ENCODE measurements at places on chromosomes 13 and 19.

- no peak for DNase-seq
These were observed 74.0 kb upstream of the DOCK9 start for GRCh38 chr13:99051768-99052455.

- DNase-seq: no peak
These were observed 13.8 kb upstream of the PTPRS start for GRCh38 chr19:5354403-5354802.

GRCh38 chr13:83295686-83296085 is 586.6 kb downstream of the SLITRK1 start:
- no peak for DNase-seq

- no peak for DNase-seq
These were observed 384.5 kb downstream of the IRS2 start for GRCh38 chr13:109401891-109402290.

- no peak for DNase-seq
These were observed 2.4 kb downstream of the MARK4 start for GRCh38 chr19:45253396-45254027.

All from cerebellar nuclear complex (tissue), 1 donor.